Myocyte (in vitro differentiated cells): ENCODE measurements at places on chromosomes 16 and 17. TPM values are rescaled to one million over a fixed set of nuclear protein-coding genes. Genes with fewer than 3 reads are reported as not detected.
A peak's percentile ranks its signal among the peaks of the same experiment; 100 is the strongest.

GRCh38 chr17:70276906-70277305 is 107.6 kb downstream of the KCNJ2 start:
- DNase-seq: peak; percentile 52

GRCh38 chr17:2814481-2815341 is 18.5 kb downstream of the RAP1GAP2 start:
- DNase-seq: peak; percentile 5

GRCh38 chr16:64589836-64590235 is 532.0 kb downstream of the CDH11 start:
- DNase-seq: peak; percentile 71

DNA sequence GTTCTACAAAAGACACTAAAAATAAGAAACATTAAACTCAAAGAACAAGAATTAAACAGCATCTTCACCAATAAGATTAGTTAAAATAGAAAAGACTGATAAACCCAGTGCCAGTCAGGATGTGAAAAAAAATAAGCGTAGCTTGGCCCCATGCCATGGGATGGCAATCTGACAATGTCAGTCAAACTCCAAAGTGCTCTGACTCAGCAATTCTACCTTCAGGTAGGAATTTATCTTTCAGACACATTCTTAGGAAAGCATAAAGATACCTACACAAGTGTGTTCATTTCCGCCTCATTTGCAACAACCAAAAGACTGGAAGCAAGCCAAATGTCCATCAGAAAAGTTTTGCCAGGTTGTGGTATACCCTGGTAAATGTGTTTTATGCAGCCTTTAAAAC is 9.1 kb upstream of the MPO start:
- no peak for DNase-seq

GRCh38 chr16:73143576-73144422 is 95.9 kb upstream of the ZFHX3 start:
- DNase-seq: peak; percentile 9

GRCh38 chr16:82509691-82510430 is 116.9 kb upstream of the CDH13 start:
- peak; percentile 7 for DNase-seq

DNA sequence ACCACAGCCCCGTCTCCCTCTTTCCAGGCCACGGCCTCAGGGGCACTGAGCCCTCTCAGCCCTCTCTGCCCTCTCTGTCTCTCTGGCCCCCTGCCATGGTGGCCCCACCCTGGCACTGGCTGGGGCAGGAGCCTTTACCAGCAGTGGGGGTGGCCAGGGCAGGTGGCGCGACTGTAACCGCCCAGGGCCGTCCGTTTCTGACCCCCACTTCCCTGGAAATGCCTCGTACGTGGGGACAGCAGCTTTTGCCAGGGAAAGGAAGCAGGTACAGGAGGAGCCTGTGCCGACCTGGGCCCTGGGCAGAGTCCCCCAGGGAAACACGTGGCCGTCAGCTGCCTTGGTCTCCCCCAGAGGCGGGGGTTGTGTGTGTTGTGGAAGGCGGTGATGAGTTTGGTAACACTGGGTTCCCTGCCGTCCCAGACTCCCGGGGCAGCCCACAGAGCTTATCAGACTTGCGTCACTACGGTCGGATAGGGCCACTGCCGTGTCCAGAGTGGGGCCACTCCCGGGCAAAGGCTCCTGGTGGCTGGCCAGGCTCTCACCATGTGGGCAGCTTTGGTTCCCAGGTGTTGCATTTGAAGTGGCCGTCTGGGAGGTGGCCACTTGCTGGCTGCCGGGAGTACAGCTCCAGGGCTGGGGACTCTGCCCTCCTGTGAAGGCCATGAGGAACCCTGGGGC is 249.3 kb upstream of the CIBAR2 start:
- no peak for DNase-seq

GRCh38 chr16:9138731-9139501 is 47.5 kb downstream of the HAPSTR1 start:
- DNase-seq: peak; percentile 62

GDPD3 gene
- 0.24 and 0.47 TPM in 2 replicates for total RNA-seq
